ENCODE measurements at places on chromosomes 11 and 22.

- DNase-seq = no peak
Observed at GRCh38 chr22:31492151-31492550, 2.5 kb upstream of the EIF4ENIF1 start.

GRCh38 chr11:12679471-12679870 is 5.2 kb downstream of the TEAD1 start:
- DNase-seq = no peak

DNA sequence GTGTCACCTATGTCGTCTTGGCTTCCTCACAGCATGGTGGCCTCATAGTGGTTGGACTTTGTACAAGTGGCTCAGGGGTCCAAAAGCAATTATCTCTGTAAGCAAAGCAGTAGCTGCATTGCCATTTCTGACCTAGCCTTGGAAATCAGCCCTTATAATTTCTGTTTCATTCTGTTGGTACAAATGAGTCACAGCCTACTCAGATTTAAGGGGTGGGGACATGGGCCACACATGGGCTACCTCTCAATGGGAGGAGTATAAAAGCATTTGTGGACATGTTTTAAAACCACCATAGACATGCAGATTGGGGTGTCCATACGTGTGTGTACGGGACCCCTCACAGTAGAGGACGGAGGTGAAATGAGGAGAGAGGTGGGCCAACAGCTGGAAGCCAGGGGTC is 41.6 kb downstream of the CHRDL2 start:
- no peak for DNase-seq

- DNase-seq = no peak
Observed at GRCh38 chr11:73048446-73048845, 93.7 kb downstream of the FCHSD2 start.

- no peak for DNase-seq
Observed at GRCh38 chr11:86513138-86513537, 138.5 kb downstream of the CCDC81 start.
